ENCODE measurements at places on chromosomes 11 and 22. TPM values are rescaled to one million over a fixed set of nuclear protein-coding genes. Genes with fewer than 3 reads are reported as not detected.

GRCh38 chr11:115153135-115153534, 351.1 kb downstream of the CADM1 start:
- peaks cover 6% of the 10 kb centered on the region for H3K27me3 ChIP-seq
- no peak overlapping the region for H3K27ac ChIP-seq
- DNase-seq: no peak
- H3K36me3 ChIP-seq: no peaks in the 10 kb centered on the region
- H3K4me1 ChIP-seq: no peaks in the 10 kb centered on the region
- no peak overlapping the region for H3K4me3 ChIP-seq

DNA sequence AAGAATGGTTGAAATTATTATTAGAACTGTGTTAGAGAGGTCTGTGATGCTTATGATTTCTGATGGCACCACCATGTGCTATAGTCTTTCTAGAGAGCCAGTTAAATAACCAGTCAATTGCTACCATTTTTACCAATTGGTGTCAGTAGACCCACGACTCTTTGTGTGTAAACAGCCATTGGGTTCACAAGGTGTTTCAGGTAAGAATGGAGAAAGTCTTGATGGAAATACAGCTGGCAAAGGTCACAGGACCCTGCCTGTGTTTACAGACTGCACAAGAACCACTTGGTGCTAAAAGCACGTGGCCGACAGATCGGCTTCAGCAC, 30.5 kb upstream of the OR10G7 start:
- H3K4me3 ChIP-seq: no peak overlapping the region
- no peak for DNase-seq
- H3K27me3 ChIP-seq: peaks cover 12% of the 10 kb centered on the region
- peaks cover 11% of the 10 kb centered on the region for H3K4me1 ChIP-seq
- H3K27ac ChIP-seq: no peak overlapping the region

DNA sequence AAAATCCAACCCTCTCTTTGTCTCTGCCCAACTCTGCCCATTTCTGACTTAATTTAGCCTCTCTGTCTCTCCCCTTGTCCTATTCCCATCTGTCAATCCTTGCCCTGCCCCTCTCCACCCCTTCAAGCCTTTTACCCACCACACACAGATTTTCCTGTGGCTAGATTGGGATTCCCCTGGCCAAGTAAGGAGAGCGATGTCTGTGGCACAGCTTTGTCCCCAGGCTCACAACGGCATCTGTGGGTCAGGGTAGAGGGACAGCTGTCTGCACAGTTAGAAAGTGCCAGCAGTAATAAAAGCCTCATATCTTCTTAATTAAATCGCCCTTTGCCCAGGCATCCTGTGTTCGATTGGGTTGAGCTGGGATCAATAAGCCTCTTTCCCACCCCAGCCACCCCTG, 1.3 kb upstream of the KCNC1 start:
- H3K4me1 ChIP-seq: peaks cover 18% of the 10 kb centered on the region
- no peak overlapping the region for H3K27ac ChIP-seq
- H3K27me3 ChIP-seq: peaks cover 40% of the 10 kb centered on the region
- H3K4me3 ChIP-seq: peak overlapping the region; percentile 91
- H3K36me3 ChIP-seq: no peaks in the 10 kb centered on the region
- DNase-seq: no peak

DNA sequence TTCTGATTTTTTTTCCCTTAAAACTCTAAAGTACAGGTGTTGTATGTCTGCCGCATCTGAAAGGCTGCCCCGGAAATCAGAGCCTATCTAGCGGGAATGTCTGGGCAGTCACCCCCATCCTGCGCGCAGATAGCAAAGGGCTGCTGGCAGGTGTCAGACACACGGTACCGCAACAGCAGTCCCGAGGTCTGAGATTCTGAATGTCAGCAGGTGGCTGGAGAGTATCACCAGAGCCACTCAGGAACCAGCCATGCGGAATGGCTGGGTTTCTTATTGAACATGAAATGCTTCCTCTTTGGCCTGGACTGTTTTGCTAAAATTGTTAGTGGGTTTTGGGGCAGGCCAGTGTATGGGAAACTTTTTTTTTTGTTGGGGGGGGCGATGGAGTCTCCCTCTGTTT, 53.3 kb downstream of the CERK start:
- no peak overlapping the region for H3K4me3 ChIP-seq
- H3K27me3 ChIP-seq: no peaks in the 10 kb centered on the region
- no peak overlapping the region for H3K27ac ChIP-seq
- peaks cover 10% of the 10 kb centered on the region for H3K36me3 ChIP-seq

- no peak overlapping the region for H3K4me3 ChIP-seq
- no peaks in the 10 kb centered on the region for H3K4me1 ChIP-seq
- no peak overlapping the region for H3K27ac ChIP-seq
- DNase-seq: no peak
- no peaks in the 10 kb centered on the region for H3K36me3 ChIP-seq
- peaks cover 5% of the 10 kb centered on the region for H3K27me3 ChIP-seq
Observed at GRCh38 chr11:5153574-5154431, 754 bp downstream of the OR52A1 start.

GRCh38 chr11:8768625-8769333, 86.2 kb downstream of the RPL27A start:
- H3K27ac ChIP-seq: peak overlapping the region; percentile 87
- no peak for DNase-seq
- H3K4me1 ChIP-seq: peaks cover 18% of the 10 kb centered on the region
- H3K4me3 ChIP-seq: no peak overlapping the region
- no peaks in the 10 kb centered on the region for H3K27me3 ChIP-seq
- no peaks in the 10 kb centered on the region for H3K36me3 ChIP-seq

DNA sequence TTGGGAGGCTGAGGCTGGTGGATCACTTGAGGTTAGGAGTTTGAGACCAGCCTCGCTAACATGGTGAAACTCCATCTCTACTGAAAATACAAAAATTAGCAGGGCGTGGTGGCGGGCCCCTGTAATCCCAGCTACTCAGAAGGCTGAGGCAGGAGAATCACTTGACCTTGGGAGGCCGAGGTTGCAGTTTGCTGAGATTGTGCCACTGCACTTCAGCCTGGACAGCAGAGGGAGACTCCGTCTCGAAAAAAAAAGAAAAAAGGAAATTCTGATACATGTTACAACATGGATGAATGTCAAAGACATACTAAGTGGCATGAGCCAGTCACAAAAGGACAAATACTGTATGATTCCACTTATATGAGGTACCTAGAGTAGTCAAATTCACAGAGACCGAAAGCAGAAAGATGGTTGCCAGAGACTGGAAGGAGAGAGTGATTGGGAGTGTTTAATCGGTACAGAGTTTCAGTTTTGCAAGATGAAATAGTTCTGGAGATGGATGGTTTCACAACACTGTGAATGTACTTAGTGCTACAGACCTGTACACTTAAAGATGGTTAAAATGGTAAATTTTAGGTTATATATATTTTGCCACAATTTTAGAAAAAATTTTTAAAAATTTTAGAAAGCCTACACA, 92.3 kb downstream of the BLID start:
- H3K36me3 ChIP-seq: no peaks in the 10 kb centered on the region
- no peak for DNase-seq
- H3K27me3 ChIP-seq: no peaks in the 10 kb centered on the region

DNA sequence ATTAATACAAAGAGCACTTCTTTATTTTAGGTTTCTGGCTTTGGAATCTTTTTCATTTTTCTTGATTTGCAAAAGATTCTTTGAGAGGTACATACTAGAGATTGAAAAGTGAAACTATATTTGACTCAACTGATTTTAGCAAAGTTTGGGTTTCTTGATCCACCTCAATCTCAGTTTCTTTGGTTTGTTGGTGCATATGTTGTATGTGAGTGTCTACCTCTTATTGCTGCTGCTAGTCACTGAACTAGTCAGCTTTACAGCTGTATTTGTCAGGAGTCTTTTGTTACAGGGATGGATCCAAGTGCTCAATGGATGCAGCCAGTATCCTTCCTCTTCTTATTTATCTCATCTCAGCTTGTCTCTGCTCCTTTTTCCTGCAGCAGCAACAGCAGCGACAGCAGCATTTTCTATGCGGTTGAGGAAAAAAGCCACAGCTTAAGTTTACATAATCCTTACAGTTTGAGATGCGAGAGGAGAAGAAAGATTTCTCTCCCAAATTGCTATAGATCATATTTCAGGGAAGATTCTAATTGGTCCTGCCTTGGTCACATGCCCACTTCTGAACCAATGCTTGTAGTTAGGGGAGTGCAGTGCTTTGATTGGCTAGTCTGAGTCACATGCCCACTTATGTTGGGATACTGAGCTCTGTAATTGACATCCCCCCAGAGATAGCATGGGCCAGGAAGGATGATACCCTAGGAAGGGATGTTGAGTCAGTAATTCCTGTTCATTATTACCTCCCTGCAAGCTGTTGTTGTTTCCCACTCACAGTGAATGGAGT, 10.0 kb upstream of the ZNRF3 start:
- DNase-seq: no peak
- H3K27ac ChIP-seq: no peak overlapping the region
- no peak overlapping the region for H3K4me3 ChIP-seq
- peaks cover 4% of the 10 kb centered on the region for H3K4me1 ChIP-seq
- H3K27me3 ChIP-seq: no peaks in the 10 kb centered on the region

DNA sequence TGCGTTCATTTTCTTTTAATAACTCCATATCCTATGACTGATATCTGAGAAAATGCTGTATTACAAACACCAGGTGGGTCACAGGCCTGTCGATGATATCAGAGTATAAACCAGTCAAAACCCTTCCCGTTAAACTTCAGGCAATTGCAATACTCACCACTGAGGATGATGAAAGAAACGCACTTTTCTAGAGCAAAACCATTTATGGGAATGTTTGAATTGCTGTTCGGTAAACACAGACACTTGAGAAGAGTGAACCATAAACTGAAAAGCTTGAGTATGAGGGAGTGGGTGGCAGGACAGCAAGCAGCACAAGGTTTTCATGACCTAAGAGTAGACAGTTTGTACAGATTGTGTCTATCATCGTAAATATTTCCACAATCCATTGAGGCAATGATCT, 139.8 kb upstream of the CEP126 start:
- no peak for DNase-seq
- no peaks in the 10 kb centered on the region for H3K4me1 ChIP-seq
- no peaks in the 10 kb centered on the region for H3K27me3 ChIP-seq
- H3K27ac ChIP-seq: no peak overlapping the region

RBMXL2 gene
- total RNA-seq: 0.20 TPM

MUC2 gene
- total RNA-seq: not detected
